ENCODE measurements at places on chromosomes 2 and 18.

DNA sequence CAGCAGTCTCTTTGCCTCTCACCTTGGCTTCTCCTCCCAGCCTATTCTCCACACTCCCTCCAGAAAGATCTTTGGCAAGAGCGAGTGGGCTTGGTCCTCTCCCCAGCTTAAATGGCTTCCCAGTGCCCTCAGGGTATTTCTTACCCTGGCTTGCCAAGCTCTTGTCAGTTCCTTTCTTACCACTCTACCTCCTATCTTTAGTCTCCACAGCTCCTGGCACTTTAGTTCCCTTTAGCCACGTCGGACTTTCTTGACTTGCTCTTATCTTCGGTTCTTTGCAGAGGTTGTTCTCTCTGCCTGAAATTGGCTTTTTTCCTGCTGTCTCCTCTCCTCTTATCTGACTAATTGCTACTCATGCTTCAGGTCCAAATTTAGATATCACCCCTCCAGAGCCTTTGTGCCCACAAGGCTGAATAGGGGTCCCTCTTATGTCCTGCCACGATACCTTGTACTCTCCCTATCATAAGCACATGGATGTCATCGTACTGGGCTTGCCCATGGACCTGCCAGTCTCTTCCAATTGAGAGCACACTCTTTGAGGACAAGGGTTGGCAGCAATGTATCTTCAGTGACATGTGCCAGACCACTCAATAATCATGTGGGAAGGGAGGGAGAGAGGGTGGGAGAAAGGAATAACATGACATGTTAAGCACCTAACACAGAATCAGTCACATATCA, 131.7 kb upstream of the CTAGE1 start:
- DNase-seq: no peak

DNA sequence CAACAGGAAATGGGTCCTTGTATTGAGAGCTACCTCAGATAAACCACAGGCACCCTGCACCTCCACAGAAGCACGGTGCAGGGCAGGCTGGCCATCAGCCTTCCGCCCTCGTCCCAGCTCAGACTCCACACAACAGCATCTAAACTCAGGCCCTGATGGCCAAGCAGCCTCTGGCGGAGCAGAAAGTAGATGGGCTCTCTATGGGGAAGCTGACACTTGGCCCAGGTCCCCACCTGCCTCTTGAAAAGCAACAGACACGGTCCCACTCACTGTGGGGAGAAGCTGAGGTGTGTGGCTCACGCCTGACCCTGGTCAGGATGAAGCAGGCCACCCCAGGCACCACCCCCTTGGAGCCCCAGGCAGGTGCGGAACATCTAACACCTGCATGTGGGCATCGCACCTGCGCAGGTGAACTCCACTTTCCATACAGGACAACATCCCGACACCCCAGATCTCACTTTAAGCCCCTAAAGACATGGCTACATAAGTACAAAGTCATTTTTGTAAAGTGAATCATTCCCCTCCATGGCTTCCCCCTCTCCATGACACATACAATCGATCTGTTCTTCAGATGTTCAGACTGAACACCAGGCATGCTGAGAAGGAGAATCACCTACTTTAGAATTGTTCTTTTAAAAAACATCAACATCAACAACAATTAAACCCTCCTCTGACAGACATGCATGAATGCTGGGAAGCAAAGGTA, 208.4 kb downstream of the ZBTB7C start:
- DNase-seq: no peak

DNA sequence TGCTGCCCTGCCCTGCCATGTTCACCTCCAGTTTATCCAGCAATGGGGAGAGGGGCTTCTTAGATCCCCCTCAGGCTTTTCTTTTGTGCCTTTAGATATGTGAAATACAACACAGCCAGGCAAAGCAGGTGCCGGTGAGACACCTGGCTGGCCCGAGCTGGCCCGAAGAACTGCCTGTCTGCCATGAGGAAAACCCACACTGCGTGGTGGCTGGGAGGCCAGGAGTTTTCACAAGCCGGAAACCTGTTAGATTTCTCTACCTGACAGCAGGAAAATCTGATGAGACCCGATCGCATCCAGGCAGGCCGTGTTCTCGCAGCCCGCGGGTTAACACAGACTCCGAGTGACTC, 5.7 kb upstream of the GAL3ST2 start:
- DNase-seq: no peak

- no peak for DNase-seq
Measured at GRCh38 chr2:149616681-149617456, 29.3 kb upstream of the MMADHC start.

GRCh38 chr2:57906152-57906732, 140.4 kb upstream of the VRK2 start:
- DNase-seq: no peak

GRCh38 chr2:182891611-182892010, 25.2 kb upstream of the FRZB start:
- no peak for DNase-seq

- no peak for DNase-seq
Measured at GRCh38 chr18:50870138-50870845, 8.6 kb upstream of the ME2 start.

DNA sequence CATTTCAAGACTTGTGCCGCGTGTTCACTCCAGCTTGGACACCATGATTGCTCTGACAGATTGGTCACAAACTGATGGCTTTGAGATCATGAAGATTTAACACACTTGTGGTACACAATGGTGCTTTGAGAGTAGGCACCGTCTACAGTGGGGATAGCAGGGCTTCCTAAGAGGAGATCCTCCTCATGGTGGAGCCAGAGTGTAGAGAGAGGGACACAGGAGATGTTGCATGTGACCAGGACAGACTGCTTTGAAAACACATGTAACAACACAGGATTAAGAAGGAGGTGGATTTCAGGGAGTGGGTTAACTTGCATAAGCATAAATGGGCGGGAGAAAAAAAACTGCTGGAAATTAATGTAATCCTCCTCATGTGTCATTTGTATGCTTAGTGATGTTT, 95.7 kb upstream of the LINC00305 start:
- DNase-seq: no peak

GRCh38 chr2:189236066-189236465, 56.5 kb upstream of the COL5A2 start:
- DNase-seq: no peak

GRCh38 chr2:77007686-77008085, 514.5 kb downstream of the LRRTM4 start:
- DNase-seq: no peak

DNA sequence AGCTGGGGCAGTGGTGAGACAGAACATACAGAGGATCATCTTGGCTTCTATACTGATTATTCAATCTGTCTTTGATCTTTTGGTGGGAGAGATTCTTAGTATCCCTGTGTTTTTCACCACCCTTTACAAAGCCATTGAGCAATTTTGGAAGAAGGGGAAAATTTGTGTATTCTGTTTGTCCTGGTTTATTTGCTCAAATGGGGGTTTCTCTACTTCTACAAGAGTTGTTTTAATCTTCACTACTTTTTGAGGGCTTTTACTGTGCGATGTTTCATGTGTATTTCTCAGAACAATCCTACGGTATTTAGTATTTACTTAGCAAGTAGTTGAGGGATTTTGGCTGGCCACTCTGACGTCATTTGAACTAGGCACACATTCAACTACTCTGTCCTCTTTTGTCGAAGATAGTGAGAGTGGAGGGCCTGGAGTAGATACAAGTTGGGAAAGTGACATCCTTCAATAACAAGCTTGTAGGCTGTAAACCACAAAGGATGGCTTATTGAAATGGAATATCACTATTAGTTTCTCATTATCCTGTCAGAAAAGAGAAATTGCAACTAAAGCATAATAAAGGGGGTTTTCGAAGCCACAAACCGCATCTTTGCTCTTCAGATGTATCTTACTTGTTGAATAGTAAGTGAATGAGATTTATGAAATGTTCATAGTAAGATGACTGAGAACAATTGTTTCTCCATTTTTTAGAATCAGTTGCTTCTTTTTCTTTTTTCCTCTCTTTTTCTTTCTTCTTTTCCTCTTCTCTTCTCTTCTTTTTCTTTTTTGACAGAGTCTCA, 24.8 kb downstream of the FMNL2 start:
- no peak for DNase-seq

- DNase-seq: no peak
Measured at GRCh38 chr2:223513771-223514455, 88.2 kb downstream of the SCG2 start.

GRCh38 chr2:10501451-10501961, 53.4 kb upstream of the ODC1 start:
- no peak for DNase-seq

DNA sequence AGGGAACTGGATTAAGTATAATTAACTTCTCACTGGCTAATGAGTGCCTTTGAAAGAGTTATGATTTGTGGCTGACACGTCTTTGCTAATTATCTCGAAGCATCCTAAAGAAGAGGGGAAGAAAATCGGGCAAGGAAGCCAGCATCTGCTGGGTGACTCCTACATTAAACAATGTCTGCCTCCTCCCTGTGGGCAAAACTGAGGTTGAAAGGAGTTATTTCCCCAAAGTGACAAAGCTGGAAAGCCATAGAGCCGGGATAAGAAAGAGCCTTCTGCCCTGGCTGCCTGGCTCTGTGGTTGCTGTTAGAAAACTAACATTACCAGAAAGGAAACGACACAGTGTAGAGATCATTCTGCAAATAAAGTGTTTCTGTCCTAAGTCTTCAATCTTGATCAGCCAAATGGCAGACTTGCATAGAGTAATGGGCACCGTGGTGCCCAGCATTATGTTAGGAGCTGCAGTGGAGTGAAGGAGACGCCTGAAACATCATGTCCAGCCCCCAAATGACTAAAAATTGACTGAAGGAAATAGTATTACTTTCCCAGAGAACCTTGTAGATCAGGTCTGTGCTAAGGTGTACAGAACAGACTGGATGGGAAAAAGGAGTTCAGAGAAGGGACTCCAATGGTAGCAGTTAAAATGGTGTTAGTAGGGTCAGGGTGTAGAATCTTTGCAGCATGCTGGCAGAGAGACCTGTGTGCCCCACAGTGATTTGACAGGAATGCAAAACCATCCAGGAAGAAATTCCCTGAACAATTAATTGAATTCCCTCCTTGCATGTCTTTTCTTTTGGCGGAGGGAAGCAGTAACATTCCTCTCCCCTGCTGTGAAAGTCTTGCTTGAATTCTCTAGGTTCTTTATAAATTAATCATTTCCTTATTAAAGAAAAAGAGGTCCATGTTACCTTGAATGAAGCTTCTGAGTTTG, 44.4 kb downstream of the ALPK2 start:
- DNase-seq: no peak

- no peak for DNase-seq
Measured at GRCh38 chr2:172726172-172726735, 9.4 kb upstream of the RAPGEF4 start.

DNA sequence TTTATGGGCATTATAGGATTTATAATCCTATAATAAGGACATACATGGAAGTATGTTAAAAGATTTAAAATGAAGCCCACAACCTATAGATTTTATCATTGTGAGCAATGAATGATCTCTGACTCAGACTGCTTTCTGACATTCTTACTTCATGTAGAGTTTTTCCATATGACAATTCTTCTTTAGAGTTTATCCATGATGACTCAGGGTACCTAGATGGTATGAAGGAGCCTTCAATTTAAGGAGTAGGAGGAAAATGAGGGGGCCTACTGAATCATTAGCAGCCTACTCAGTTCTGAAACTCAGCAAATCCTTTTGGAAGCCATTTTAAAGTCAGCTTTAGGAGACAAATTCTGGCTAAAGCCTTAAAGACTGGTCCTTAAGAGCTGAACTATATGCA, 10.4 kb downstream of the PELI1 start:
- no peak for DNase-seq

- DNase-seq: no peak
Measured at GRCh38 chr2:137535897-137536296, 428.4 kb upstream of the HNMT start.

DNA sequence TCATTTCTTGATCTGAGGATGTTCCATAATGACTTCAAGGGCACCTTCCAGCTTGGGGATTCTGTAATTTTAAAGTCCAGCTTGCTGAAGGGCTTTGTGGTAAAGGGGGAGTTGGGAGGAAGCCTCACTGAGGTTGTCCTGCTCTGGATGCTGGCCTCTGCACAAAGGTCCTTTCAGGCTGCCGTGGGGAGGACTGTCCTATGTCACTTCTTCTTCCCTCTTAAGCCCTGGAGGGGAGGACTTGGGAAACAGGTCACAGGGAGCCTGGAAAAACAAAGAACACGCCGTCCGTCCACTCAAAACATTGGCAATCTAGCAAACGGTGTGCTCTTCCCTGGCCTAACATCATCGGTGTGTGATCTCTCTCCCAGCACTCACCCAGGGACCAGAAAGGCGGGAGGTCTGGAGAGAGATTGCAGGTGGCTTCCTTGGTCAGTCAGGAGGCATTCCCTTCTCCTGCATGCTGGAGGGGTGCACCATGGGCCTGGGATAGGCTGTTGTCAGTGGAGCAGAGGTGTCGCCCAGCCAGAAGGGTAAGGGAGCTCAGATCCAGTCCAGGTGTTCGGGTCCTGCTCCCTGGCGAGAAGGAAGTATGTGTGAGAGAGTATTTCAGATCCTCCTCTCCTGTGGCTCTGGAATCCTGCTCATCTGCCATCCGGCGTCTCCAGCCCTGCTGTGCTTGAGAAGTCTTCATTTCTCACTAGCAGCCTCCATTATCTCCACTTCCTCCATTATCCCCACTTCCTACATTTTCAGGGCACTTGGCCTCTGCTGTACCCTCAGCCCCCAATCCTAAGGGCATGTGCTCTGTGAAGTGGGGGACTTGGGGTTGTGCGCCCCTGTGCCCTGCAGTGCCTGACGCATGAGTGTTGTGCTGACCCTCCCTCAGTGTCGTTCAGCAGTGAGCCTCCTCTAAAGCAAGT, 20.1 kb downstream of the ASAP2 start:
- DNase-seq: no peak

GRCh38 chr2:14577843-14578242, 54.7 kb upstream of the LRATD1 start:
- no peak for DNase-seq

GRCh38 chr18:3526421-3527354, 76.7 kb downstream of the TGIF1 start:
- no peak for DNase-seq

DNA sequence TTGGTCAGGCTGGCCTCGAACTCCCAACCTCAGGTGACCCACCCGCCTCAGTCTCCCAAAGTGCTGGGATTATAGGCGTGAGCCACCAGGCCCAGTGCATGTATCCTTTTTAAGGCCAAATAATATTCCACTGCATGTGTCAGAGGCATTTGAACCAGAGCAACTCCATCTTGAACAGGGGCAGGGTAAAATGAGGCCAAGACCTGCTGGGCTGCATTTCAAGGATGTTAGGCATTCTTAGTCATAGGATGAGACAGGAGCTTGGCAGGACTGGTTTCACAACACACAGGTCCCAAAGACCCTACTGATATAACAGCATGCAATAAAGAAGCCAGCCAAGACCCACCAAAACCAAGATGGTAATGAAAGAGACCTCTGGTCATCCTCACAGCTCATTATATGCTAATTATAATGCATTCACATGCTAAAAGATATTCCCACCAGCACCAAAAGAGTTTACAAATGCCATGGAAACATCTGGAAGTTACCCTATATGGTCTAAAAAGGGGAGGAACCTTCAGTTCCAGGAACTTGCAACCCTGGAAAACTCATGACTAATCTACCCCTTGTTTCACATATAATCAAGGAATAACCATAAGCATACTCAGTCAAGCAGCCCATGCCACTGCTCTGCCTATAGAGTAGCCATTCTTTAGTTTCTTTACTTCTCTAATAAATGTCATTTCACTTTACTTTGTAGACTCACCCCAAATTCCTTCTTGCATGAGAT, 204.6 kb downstream of the RAB3GAP1 start:
- no peak for DNase-seq

- DNase-seq: no peak
Measured at GRCh38 chr18:49968644-49969309, 155.4 kb upstream of the ACAA2 start.

GRCh38 chr2:99461828-99462483, 27.9 kb downstream of the REV1 start:
- DNase-seq: no peak
